CD8-positive, alpha-beta memory T cell (primary cell): ENCODE measurements at places on chromosomes 1 and 21.
A peak's percentile ranks its signal among the peaks of the same experiment; 100 is the strongest.

DNA sequence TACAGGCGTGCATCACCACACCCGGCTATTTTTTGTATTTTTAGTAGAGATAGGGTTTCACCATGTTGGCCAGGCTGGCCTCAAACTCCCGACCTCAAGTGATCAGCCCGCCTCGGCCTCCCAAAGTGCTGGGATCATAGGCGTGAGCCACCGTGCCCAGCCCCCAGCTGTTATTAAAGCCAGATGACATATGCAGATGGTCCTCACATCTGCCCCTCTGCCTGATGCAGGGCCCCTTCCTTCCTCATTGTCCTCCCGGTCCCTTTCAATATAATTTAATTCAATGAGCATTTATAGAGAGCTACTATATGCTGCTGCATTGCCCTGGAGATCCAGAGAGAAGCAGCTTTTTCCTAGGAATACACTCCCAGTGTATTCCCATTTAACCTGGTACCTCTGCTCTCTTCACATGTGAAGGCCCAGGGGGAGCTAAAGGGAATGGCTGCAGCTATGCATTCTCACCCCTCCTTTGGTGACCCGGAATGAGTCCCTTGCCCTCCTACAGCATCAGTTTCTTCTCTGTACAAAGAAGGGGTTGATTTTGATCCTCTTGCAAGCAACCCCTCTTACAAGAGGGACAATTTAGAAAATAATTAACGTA, 55.6 kb downstream of the L1TD1 start:
- no peak for DNase-seq

DNA sequence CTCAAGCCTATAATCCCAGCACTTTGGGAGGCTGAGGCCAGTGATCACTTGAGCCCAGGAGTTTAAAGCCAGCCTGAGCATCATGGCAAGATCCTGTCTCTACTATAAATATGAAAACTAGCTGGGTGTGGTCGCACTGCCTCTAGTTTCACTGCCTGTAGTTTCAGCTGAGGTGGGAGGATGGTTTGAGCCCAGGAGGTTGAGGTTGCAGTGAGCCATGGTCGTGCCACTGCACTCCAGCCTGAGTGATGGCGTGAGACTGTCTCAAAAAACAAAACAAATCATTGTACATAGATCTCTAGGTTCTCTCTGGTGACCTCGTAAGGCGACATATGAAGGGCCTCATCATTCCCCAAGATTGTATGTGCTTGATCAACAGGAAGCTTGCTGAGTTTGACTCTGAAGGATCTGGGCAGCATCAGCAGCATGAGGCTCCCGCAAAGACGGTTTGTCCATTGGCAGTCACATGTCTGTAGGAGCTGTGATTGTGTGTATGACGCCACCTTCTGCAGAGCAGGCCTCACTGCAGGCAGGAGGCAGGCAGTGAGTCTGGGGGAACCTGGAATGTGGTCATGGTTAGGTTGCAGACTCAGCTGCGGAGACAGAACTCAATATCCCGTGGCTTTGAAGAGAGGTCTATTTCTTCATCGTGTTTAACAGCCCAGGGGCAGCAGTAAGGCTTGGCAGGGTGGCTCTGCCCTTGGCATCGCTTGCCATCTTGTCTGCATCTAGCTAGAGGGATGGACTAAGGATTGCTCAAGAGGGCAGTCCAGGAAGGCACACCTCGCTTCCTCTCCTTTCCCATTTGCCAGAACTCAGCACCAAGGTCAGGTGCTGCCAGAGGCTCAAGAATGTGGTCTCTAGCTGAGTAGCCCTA, 14.0 kb downstream of the ATP5PO start:
- DNase-seq: no peak

DNA sequence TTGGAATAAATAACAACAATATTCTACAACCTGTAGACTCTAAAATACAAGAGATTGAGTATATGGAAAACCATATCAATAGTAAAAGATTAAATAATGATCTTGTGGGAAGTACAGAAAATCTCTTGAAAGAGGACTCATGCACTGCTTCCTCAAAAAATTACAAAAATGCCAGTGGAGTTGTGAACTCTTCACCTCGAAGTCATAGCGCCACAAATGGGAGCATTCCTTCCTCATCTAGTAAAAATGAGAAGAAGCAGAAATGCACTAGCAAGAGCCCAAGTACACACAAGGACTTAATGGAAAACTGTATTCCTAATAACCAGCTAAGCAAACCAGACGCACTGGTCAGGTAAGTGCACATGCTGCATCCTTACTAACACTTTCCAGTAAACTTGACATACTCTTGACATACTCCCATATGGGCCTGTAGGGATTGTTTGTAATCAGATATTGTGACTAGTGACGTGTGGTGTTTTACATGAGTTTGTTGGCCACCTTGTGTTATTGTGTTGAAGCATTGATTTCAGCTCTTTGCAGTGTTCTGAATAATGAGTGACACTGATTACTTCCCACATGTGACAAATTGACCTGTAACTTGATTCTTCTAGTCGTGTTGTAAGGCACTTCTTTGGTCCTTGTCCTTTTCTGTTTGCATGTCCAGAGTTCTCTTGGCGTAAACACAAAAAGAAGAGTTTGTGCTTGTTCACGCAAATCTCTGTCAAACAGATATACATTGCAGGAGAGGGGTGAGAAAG, 28.0 kb downstream of the MACO1 start:
- no peak for DNase-seq

- no peak for DNase-seq
Measured at GRCh38 chr1:1355416-1355815, 2.9 kb downstream of the MXRA8 start.

- DNase-seq: no peak
Measured at GRCh38 chr1:86692641-86693040, 11.7 kb upstream of the SH3GLB1 start.

DNA sequence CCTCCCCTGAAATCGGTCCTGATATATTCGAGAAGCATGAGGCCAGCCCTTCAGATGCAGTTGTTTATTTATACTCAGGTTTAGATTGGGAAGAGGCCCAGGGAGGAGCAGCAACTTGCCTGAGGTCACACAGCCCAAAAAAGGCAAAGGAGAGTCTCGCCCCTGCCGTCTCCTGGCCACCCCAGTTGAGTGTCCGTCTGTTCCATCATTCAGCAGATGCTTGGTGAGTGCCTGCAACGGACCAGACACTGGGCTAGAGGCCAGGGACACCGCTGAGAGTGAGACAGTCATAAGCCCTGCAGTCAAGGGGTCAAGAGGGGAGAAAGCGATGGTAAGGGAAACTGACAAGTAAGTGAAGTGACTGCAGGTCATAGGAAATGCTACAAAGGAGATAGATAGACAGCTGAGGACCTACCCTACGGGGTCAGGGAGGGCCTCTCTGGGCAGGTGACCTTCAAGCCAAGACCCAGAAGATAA, 15.4 kb upstream of the SELENON start:
- no peak for DNase-seq

DNA sequence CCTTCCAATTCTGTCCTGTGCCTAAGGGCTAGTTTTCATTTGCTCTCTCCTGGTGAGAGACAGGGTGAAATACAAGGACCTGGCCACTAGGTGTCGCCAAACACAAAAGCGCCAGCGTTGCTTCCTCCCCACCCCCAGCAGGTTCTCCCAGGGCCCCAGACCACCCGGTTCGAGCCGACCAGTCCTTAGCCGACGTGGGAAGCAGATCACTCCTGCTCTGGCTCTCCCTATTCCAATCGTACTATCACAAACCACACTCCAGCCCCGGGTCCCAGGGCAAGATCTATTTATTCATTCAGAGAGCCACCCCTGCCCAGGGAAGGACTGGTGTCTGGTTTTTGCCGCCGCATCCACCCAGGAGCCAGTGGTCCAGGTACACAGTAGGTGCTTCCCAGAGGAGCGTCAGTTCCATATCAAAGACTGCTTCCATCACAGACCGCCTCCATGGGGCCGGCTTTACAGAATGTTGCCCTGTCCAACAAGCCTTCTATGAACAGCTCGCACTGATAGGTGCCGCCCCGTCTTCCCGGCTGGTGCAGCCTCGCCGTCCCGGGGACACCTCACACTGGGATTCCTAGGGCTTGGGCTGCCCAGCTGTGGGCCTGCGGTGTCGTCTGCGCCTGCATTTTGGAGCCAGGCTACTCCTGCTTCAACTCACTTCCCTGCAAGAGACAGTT, 35.0 kb downstream of the CTNNBIP1 start:
- DNase-seq: peak; percentile 64

DNA sequence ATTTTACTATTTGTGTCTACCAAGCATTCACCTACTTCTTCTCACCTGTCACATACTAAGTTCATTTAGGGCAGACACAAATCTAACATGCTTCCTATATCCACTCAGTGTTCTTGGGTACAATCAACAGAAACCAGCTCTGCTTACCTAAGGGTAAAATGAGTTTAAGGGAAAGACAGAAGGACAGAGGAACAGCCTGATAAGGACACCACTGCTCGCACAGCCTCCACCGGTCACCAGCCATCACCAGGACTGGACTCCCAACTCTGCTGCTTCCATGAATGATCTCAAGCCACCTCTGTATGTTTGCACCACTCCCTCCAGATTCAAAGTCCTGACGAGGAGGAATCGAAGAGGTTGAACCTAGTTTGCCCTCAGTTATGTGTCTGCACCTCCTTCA, 72.4 kb downstream of the JAK1 start:
- DNase-seq: no peak

GRCh38 chr1:43979528-43980254, 681 bp downstream of the B4GALT2 start:
- no peak for DNase-seq

DNA sequence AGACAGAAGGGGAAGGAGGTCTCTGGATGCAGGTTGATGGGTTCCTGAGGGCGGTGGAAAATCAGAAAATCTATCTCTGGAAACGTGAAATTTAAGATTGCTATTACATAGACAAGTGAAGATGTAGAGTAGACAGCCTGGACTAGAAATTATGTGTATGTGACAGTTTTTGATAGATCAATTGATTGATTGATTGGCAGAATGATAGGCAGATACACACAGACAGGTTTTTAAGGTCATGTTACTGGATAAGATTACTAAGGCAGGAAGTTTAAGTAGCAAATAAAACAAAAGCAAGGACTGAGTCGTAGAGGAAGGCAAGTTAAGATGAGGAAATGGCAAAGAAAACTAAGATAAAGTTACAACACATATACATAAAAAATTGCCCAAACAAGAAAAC, 124.7 kb downstream of the RGS21 start:
- no peak for DNase-seq

DNA sequence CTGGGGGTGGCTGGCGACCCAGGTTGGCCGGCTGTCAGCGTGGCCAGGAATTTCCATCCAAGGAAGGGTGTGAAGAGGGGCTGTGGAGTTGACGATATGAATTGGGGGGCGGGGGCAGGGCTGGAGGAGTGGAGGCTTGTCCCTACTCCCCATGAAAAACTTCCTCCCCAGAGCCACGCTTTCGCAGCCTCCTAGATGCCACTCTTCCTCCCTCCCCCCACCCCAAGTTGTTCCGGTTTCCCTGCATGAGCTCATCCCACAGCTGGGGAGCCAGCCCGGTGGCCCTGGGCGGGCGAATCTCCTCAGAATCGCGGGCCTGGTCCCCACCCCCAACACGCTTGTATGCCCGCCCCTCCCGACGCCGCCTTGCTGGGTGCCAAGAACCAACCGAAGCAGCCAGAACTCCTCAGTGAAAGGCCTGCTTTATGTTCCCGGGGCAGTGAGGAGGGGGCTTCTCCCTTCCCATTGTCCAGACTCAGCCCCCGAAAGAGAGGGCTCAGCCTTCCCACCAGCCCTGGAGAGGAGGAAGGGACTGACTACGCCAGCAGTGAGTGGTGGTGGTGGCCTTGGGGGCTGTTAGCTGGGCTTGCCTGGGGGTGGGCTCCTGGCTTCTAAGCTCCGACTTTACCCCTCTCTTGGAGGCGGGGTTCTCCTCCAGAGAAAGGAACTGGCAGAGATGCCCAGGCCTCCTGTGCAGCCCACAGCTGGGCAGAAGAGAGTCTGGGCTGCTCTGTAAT, 1.8 kb upstream of the CSMD2 start:
- no peak for DNase-seq

GRCh38 chr1:72434070-72434469, 151.7 kb upstream of the NEGR1 start:
- DNase-seq: no peak

GRCh38 chr1:92442351-92442750, 44.4 kb downstream of the GFI1 start:
- DNase-seq: no peak

- DNase-seq: no peak
Measured at GRCh38 chr1:182990413-182991144, 32.6 kb upstream of the LAMC1 start.

DNA sequence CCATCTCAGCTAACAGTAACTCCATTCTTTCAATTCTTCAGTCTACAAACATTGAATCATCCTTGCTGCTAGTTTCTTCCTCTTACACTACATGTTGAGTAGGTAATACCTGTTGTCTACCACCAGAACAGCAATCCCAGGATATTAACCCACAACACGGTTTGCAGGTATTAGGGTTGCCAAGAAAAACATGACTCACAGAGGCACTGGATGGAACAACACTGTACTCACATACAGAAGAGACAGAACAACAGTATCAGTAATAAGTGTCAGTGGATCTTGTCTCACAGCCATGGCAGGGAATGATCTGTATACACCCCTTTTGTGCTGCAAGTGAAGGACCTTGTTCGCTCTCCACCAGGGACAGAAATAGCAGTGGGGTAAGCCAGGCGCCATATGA, 212.1 kb downstream of the GPR52 start:
- DNase-seq: no peak

GRCh38 chr1:26961826-26962225, 1.6 kb upstream of the KDF1 start:
- DNase-seq: no peak

- DNase-seq: no peak
Measured at GRCh38 chr1:110663241-110663640, 11.5 kb downstream of the KCNA3 start.

DNA sequence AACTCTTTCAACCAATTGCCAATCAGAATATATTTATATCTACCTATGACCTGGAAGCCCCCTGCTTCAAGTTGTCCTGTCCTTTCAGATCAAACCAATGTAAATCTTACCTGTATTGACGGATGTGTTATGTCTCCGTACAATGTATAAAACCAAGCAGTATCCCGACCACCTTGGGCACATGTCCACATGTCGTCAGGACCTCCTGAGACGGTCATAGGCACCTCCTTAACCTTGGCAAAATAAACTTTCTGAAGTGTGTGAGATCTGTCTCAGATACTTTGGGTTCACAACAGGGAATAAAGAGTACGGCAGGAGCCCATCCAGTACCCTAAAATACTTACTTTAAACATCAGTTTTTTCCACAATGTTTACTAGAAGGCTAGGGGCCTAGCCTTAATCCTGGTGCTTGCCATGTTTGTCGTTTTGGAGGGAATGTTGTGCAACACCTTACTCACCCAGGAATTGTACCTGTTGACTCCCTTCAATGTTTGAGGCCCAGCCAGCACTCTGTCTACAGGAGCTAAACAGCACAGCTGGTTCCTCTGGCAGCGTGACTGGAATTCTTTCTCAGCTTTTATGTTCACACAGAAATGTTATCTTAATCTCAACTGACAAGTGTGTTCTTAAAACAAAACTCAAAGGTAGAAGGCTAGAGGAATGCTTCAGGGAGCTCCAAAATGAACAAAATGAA, 90.8 kb upstream of the USP25 start:
- no peak for DNase-seq
